ENCODE measurements at places on chromosomes 13 and 19.

GRCh38 chr13:30851697-30852096 is 54.4 kb upstream of the MEDAG start:
- DNase-seq = no peak

DNA sequence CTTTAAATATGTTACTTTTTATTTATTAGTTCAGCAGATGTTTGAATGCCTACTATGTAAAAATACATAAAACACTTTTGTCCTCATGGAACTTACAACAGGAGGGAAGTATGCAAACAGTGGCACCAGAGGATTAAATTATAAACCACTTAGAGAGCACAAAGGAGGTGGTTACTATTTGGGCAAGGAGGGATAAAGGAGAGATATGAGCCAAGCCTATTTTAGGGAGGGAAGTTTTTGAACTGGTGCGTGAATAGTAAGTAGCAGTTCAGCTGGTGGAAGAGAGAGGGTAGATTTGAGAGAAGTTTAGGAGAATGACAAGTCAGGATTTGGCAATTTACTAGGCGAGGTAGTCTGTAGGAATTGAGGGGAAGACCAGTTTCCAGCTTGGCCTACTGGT is 8.6 kb downstream of the AKAP11 start:
- DNase-seq = no peak

GRCh38 chr19:53903055-53903680 is 5.9 kb upstream of the CACNG7 start:
- no peak for DNase-seq

DNA sequence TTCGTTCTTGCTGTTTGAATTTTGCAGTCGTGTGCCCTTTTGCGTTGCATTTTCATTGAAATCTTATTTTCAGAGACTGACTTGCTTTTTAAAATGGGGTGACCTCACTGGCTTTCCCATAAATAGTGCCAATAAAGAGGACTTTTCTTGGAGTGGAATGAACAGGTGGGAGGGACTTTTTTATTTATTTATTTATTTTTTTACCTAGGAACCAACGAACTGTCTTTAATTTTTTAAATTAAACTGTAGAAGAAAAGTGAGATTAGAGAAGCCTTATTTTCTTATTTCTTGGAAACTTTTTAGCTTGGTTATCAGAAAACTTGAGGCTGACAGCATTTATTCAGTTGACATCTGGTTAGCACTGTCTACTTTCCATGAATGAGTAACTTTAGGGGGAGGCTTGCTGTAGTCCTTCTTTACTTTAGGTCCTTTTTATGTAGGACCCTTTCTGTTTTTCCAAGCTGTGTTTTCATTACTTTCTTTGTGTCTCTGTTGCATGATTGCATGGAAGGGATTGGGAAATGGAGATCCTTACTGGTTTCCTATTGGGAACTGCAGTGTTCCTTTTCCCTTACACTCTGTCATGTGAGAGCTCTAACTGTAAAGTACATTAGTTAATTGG is 1.7 kb downstream of the SLAIN1 start:
- no peak for DNase-seq

Measured in activated CD8-positive, alpha-beta memory T cell treated with anti-CD3 and anti-CD28 coated beads for 4 hours (primary cell).